Daoy (cell line): ENCODE measurements at places on chromosomes 6 and 20. TPM values are rescaled to one million over a fixed set of nuclear protein-coding genes. Genes with fewer than 3 reads are reported as not detected.

DNA sequence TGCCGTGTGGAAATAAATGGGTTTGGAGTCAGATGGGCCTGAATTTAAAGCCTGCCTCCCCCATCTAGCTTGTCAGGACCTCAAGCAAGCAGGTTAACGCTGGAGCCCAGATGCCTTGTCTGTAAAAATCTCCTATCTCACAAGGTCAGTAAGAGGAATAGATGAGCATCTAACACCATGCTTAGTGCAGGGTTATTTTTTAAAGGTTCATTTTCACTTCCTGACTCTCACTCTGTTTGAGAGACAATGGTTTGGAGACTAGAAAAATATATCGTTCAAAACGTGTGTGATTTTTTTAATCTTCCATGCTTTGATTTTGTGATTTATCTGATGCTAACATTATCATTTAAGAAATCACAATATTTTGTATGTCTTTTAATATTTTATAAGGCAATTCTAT is 114.0 kb upstream of the TAB2 start:
- DNase-seq = no peak

DNA sequence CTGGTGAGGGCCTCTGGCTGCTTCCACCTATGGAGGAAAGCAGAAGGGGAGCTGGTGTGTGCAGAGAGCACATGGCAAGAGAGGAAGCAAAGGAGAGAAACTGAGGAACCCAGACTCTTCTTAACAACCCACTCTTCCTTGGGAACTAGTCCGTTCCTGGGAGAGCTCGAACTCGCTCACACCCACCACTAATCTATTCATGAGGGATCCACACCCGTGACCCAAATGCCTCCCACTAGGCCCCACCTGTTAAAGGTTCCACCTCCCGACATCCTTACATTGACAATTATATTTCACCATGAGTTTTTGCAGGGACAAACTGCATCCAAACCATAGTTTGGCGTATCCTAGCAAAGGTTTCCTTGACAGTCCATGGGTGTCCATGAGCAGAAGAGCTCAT is 123.2 kb downstream of the TBC1D7 start:
- DNase-seq = no peak

DNA sequence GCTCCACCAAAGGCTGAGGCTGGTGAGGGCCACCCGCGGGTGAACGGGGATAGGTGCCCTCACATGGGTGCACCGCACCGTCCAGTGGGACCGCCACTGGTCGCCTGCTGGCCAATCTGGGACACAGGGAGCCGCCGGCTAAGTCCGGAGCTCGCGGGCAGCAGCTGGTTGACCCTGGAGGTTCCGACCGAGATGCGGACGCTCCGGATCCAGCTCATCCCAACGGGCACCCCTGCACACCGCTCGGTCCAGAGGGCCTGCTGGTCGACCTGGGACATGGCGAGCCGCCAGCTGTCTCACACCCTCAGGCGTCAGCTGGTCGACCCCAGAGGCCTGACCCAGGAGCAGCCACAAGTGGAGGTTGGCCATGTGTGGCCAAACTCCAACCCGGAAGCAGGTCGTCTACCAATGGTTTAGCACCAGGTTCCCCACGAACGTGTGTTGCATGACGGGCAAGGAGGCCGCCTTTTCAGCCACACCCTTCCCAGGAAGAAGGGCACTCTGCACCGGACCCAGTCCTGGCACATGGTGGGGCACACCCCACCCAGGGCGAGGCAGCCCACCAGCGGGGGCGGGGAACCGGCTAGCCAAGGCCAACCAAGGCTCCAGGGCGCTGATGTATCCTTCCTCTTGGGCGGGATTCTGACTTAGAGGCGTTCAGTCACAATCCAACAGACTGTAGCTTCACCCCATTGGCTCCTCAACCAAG is 746.0 kb upstream of the DEFB115 start:
- no peak for DNase-seq

DNA sequence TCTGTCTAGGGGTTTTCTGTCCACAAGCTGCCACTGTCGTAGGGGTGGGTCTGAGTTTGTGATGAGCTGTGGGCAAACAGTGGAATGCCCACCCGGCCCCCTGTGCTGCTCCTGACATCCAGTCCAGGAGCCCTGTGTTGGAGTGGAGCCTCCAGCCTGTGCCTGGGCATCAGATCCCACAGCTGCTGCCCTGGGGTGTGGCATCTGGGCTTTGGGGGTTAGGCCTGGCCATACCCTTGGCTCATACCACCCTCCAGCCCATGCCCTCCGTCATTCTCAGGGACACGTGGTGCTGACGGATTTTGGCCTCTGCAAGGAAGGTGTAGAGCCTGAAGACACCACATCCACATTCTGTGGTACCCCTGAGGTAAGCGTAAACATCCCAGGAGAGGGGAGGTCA is 12.9 kb downstream of the SGK2 start:
- DNase-seq = no peak

- DNase-seq = peak; percentile 77
Measured at GRCh38 chr20:19858466-19859371, 100.7 kb downstream of the RIN2 start.

DNA sequence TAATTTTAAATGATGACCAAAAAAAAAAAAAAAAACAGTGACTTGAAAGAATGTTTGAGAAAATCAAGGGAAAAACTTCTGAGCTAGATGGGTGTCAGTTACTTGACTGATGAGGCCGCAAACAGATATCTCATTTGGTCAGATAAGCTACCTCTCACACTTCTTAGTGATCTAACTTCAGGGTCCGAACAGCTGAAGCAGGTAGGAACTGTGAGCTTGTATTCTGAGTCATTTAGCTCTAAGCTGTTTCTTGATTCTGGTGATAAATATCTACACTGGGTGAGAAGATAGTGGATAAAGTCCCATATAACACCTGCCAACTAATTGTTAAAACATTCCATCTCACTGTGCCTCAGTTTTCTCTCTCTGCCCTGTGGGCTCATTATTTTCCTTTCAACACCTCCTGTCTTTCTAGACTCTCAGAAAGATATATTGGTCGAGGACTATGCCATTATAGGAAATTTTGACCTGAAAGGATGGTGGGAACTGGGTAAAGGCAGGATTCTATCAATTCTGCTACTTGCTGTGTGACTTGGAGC is 7.7 kb downstream of the KIF3B start:
- DNase-seq = no peak

The TNFRSF21 gene
- total RNA-seq = 38.7 and 39.3 TPM in 2 replicates

The PROKR2 gene
- not detected in 2 replicates for total RNA-seq
